ENCODE measurements at places on chromosomes 5 and 9.

GRCh38 chr9:87337335-87338087 lies 160.2 kb upstream of the DAPK1 start:
- no peak for DNase-seq

DNA sequence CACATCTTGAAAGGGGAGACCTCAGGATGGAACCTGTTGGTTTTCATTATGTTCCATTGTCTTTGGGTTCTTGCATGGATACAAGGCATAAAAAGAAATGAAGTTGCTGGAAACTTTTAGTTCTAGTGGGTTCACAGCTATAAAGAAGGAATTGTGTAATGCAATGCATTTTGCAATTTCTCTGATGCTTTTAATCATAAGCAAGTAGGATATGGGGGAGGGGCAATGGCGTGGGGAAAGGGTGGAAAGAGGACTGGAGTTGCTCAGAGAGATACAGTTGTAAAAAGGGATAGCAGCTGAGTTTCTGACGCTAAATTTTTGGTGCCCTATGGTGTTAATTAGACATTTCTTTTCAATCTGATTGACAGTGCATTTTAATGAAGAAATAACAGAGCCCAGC lies 88.6 kb upstream of the FANCC start:
- no peak for DNase-seq

DNA sequence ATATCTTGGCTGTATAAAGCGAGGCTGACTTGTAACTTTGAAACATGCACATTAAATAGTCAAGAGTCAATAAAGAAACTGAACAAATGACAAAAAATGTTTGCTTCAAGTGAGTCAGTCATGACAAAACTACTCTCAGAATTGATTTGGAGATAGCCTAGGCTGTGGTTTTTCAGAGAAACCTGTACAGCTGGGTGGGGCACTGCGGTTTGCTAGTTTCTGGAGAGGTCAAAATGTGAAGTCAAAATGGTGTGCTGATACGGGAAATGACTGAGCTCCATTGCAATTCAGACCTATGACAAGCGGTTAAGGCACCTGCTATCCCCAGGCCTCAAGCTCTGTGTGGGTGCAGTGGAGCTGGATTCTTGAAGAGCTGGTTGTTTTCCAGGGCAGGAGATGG lies 10.3 kb upstream of the CD180 start:
- DNase-seq, result peak; percentile 62

DNA sequence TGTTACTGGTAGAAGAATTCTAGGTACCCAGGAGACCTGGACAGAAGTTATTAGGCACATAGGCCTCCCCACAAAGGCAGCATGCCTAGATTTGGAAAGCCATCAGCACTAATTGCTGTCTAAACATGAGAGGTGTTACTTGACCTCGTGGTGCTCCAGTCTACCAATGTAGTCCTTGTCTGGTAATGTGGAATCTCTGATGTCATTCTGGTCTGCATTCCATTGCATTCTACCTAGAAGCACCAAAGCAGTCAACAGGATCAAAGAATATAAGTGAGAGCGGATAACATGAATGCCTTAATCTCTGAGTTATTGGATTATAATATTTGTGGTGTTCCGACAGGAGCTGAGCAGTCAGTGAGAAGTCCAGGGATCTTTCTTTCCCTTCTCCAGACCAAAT lies 175.2 kb downstream of the PSAT1 start:
- DNase-seq, result no peak

DNA sequence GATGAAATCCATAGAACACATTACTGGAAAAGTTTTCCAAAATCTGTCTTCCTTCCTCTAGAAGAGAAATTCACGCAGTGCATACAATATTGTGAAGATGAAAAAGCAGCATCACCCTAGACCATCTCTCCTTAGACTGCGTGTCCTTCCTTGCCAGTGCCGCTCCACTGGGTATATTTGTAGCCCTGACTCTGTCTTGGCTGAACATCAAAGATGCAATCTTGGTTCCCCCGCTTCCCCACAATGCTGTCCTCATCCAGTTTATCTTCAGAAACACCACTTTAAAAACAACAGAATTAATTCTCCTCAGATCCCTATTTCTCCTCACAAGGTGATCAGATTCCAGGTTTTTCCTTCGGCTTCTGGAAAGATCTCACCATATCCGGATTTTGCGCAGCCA lies 53.9 kb downstream of the ROR2 start:
- DNase-seq, result no peak

- DNase-seq, result no peak
These were observed 352.4 kb downstream of the CETN3 start for GRCh38 chr5:90056911-90057705.

DNA sequence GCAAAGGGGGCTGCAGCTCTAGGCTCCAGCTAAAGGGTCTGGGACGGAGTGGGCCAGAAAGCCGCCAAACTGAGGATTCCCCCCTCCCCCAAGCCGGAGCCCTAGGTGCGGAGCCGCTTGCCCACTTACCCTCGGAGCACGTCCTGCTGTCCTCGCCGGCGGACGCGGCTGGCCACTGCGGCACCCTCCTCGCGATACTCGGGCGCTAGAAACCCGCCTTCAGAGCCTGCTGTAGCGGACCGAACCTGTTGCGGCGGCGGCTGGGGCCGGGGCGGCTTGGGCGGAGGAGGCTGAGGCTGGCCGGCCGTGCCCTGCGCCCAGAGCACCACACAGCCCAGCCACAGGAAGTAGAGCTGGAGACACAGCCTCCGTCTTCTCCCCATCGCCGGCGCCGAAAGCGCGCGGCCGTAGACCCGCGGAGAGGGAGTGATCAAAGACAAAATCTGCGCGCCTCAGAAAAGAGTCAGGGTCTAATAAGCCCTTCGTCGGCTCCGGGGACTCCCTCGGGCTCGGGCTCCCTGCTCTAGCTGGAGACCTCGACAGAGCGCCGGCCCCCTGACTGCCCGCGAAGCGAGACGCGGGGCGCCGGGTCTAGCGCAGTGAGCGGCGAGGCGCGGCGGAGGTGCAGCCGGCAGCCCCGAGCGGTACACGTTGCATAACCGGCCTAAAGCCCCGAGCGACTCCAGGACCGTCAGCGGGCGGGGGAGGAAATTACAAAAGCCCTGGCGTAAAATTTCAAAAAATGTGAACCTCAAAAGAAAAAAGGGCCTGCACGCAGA lies 635 bp downstream of the FBN2 start:
- no peak for DNase-seq

GRCh38 chr5:54876-55569 lies 36.9 kb upstream of the PLEKHG4B start:
- DNase-seq, result no peak

DNA sequence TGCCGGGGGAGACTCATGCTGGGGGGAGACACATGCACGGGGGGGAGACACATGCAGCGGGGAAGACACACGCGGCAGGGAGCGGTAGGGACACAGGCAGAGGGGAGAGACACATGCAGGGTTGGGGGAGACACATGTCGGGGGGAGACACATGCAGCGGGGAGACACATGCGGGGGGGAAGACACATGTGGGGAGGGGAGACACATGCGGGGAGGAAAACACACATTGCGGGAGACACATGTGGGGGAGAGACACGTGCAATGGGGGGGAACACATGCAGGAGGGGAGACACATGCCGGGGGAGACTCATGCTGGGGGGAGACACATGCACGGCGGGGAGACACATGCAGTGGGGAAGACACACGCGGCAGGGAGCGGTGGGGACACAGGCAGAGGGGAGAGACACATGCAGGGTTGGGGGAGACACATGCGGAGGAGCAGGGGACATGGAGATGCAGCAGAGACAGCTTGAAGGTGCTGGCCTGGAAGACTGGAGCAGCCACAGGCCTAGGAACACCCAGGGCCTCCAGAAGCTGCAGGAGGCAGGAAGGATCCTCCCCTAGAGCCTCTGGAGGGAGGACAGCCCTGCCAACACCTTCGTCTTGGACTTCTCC lies 20.3 kb upstream of the OLFM1 start:
- no peak for DNase-seq

DNA sequence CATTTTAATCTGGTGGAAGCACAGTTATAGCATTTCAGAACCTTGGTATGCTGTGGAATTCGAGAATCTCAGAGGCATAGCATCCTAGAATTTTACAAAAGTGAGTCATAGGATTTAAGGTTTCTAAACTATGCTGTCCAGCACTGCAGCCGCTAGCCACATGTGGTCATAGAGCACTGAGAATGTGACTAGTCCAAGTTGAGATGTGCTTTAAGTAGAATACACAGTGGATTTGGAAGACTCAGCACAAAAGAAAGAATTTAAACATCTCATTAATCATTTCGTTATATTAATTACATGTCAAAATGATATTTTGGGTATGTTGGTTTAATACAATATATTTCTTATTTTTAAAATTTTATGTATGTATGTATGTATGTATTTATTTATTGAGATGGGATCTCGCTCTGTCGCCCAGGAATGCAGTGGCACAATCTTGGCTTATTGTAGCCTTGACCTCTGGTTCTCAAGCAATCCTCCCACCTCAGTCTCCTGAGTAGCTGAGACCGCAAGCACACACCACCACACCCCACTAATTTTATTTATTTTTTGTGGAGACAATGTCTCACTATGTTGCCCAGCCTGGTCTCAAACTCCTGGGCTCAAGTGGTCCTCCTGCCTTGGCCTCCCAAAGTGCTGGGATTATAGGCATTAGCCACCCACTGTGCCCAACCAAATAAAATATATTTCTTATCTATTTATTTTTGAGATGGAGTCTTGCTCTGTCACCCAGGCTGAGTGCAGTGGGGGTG lies 20.4 kb upstream of the RPS14 start:
- no peak for DNase-seq

Data from left colon (tissue), 2 donors.